ENCODE measurements at places on chromosomes 2 and 18. TPM values are rescaled to one million over a fixed set of nuclear protein-coding genes. Genes with fewer than 3 reads are reported as not detected.

DNA sequence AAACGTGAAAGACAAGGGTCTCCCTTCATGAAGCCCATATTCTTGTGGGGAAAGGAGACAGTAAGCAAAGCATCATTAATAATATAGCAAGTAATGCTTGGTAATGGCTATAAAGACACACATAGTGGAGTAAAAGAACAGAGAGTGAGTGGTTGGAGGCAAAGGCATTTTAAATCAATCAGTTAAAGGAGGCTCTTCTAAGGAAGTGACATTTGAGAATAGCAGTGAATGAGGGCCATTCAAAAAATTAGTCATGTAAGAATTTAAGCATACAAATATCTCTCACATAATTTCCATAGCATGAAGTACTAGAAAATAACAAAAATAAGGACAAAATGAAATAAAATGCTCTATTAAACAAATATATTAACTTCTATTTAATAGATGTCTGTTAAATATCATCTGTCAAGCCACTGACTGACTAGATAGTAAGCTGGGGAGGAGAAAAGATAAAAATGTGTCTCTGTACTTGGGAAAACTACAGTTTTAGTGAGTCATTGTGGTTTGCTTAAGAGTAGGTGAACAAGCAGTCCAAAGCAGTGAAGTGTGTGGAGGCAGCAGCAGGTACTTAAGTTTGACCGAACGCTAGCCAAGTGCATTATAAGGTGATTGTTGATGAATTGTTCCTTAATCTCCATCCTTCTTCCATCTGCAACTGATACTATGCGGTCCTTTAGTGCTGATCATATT is 160.1 kb downstream of the PARD3B start:
- no peak for DNase-seq

DNA sequence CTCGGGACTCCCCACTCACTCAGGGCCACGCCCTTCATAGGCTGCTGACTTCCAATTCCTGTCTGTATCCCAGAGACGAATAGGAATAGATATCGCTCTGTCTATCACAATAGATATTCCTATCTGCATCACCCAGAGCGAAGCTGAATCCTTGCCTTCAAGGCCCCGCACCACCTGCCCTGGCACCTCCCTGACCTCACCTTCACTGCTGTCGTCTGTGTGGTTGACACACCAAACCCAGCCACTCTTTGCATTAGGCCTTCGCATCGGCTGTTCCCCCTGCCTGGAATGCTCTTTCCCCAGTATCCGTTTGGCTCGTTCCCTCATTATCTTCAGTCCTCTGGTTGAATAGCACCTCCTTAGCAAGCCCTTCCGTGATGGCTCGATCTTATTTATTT is 43.5 kb downstream of the ATOH8 start:
- DNase-seq: no peak

DNA sequence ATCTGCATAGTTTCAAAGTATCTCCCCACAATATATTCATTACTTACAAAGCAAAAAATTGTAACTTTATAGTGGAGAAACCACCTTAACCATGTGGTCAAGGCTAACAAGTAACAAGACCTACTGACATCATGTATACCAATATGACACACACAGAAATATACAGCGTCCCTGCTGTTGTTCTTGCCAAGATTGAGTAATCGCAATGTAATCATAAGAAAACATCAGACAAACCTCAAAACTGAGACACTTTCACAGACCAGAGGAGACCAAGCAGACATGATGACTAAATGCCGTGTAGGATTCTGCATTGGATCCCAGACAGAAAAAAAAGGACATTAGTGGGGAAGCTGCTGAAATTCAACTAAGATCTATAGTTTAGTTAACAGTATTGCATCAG is 123.0 kb downstream of the ACAA2 start:
- no peak for DNase-seq

Gene TTN
- total RNA-seq: 92.5 TPM

- no peak for DNase-seq
Measured at GRCh38 chr2:156472686-156473085, 36.5 kb downstream of the GPD2 start.

DNA sequence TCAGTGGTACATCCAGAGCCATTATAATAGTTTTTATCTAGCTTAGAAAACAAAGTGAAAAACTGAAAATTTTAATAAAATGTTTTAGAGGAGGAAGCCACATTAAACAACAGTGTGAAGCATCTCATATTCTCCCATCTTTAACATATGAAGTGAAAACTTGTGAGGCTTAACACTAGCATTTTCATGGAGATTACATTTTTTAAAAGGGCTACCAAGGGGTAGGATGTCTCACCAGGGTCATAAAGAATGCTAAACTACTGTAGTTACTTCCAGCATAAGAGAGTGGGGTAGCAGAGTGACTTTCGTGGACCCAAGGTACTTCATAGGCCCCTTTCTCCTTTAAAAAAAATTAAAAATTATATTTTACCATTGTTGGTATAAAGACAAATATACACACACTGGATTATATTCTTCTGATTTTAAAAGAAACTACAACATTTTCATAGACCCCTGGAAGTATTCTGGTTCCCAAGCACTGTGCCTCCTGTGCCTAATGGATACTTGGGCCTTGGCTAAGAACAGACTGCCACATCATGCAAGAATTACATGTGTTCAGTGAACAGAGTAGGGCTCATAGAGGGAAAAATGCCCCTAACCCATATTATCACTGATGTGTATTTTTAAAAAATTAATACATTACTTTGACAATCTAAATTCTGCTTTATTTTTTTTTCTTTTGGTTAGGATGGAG is 148.4 kb downstream of the SLC39A10 start:
- no peak for DNase-seq

DNA sequence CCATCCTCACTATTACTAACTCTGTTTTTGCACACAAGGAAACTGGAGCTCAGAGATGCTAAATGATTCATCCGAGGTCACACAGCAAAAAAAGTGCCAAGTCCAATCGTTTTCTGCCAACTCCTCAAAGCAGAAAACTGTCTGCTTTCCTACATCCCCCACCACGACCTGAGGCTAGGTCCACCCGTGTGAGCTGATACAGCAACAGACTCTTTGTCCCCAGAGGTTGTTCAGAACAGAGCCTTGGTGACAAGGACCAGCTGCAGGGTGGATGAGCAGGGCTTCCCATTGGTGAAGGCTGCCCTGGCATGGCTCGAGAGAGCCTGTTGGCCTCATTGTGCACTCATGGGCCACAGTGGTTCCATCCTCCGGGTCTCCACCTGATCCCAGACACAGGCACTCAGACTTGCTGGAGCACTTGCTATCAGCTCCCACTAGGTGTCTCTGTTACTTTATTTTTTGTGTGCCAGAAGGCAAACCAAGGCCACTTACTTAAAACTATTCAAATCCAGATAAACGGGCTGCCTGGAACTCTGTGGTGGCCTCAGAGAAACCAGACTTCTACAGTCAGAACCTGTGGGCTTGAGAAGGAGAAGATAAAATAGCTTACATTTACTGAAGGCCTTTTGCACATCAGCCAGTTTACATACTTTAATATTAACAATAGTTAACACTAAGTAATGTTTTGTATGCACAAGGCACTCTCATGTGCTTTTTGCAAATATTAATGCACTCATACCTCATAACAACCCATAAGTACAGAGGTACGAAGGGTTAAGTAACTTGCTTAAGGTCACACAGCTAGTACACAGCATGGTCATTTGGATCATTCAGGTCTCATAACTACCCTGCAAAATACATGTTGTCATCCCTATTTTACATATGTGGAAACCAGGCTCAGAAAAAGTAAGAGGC is 62.9 kb upstream of the CTIF start:
- DNase-seq: peak; percentile 54

GRCh38 chr2:213288913-213289700 is 4.8 kb downstream of the SPAG16 start:
- peak; percentile 55 for DNase-seq

DNA sequence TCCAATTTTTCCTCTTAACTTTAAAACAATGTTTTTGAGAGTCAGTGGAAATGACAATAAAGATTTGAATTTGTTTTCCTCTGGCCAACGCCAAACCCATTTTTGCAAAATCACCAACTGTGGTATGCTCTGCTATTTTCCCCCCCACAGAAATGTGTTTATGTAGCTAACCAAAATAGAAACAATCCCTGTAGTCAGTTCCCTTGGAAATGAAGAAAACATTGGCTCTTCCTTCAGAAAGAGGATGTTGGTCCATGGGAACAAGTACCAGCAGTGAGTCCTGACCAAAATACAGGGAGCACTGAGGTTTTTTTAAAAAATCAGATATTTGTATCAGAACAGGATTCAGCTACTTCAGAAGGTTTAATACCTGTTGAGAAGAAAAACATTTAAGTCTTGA is 65.3 kb downstream of the SLC40A1 start:
- no peak for DNase-seq

- DNase-seq: no peak
Measured at GRCh38 chr2:231068525-231069222, 12.0 kb downstream of the PSMD1 start.

Gene BIN1
- total RNA-seq: 131 TPM

DNA sequence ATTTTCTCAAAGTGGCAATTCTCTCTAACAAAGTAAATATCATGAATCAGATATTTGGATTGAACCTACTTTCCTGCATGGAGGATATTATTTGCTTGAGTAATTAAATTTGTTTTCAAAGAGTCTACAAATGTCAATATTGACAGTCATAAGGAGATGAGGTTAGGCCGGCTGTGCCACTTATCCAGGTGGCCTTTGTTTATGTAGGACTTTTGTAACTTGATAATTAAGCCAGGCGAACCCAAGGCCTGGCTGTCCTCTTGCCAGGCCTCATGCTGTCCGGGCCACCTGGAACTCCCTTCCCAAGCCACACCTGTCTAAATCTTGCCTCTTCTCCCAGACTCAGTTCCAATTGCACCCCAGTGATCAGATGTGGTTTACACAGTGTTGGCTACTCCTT is 255.2 kb downstream of the ACKR3 start:
- DNase-seq: peak; percentile 37

DNA sequence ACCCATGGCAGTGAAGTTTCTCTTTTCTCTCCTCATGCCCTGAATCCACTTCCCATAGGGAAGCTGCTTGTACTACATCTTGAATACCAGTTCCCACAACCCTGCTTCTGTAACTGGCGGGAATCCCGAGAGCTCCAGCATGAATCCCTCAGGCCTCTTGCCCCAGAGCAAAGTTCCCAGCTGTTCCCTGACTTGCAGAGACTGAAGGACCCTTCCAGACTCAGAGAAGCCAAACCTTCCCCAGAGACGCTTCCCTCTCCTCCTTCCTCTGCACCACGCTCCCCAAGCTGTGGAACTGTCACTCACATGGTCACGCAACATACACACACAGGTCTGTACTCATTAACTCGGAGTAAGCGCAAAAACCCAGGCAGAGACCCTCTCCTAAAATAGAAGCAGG is 26.4 kb downstream of the TRAPPC12 start:
- DNase-seq: no peak

Gene SERPINB8
- 19.5 TPM for total RNA-seq

- DNase-seq: no peak
Measured at GRCh38 chr2:19797871-19798270, 103.9 kb downstream of the TTC32 start.

Gene ST6GAL2
- total RNA-seq: 28.3 TPM

DNA sequence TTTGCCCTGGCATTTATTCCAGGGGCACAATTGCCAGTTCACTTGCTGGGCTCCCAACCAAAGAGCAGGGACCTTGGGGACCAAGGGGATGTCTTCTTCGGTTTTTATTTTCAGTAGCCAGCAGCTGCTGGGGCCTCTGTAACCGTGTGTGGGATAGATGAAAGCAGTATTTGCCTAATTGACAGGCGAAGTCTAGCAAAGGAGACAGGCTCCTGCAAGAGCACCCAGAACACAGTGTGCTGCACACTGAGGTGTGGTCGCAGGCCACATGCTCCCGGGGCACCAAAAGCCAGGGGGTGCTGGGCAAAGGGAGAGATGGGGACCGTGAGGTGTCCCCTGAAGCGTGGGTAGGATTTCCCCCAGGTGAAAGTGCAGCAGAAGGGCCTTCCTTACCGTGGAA is 5.3 kb downstream of the SAG start:
- no peak for DNase-seq

- peak; percentile 58 for DNase-seq
Measured at GRCh38 chr2:55163941-55164390, 68.1 kb downstream of the CLHC1 start.

DNA sequence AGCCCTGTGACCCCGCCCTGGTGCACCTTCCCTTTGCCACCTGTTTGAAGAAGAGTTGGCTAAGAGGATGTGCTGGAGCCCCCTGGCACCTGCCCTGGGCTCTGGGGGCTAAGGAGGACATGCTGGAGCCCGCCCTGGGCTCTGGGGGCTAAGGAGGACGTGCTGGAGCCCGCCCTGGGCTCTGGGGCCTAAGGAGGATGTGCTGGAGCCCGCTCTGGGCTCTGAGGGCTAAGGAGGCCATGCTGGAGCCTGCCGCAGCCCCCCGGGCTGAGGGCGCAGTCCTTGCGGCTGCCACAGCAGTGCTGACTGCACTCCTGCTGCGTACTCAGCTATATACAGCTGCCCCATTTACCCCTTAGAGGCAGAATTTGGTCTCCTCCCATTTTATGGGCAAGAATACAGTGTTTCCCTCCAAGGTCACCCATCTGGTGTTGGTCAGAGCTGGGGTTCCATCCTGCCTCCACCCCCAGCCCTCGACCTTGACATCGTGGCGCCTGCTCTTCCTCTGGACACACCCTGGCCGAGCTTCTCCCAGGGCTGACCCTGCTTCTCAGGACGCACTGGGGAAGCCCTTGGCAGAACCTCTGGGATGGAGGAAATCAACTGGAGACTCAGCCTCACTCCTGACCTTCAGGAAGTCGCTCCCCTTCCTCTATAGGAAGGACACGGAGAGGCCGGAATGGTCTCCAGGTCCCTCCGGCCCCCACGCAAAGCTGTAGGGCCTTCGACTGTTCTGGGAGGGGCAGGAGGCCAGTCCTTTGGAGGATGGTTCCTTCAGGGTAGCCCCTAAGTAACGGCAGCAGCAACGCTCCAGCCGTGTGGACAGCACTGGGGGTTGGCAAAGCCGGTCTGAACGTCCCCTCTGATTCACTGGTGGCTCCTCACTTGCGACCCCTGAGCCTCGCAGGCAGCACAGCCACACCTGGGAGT is 65.0 kb upstream of the HPCAL1 start:
- DNase-seq: no peak

DNA sequence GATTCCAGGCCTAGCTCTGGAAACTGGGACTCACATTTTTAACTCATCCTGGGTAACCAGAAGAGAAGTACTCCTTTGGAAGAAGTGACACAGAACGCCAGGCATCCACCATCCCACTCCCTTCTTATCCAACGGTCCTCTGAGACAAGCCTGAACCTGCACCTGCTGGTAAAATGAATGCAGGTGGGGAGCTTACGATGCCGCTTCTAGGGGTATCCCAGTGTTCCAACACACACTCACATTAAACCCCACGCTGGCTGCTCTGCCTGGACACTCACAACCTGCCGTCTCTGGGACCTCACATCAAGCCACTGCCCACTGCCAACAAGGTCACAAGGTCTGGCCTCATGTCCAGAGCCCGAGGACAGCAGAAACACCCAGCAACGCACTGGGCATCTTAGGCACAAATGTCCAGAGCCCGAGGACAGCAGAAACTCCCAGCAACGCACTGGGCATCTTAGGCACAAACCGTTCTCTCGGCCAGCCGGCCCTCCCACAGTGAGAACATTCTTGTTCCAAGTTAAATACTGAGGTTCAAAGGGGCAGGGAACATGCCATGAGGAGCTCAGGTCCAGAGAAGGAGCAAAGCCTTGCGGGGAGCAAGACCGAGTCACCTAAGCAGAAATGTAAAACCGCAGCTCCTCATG is 9.9 kb downstream of the SLC66A2 start:
- DNase-seq: no peak

- DNase-seq: no peak
Measured at GRCh38 chr2:172092716-172093415, 7.6 kb downstream of the DLX1 start.

GRCh38 chr2:71471276-71471675 is 17.9 kb downstream of the DYSF start:
- DNase-seq: no peak

All from mucosa of gallbladder (tissue), 1 donor.